Ovary (tissue), 10 donors: ENCODE measurements at places on chromosomes 6 and 20. TPM values are rescaled to one million over a fixed set of nuclear protein-coding genes. Genes with fewer than 3 reads are reported as not detected.

DNA sequence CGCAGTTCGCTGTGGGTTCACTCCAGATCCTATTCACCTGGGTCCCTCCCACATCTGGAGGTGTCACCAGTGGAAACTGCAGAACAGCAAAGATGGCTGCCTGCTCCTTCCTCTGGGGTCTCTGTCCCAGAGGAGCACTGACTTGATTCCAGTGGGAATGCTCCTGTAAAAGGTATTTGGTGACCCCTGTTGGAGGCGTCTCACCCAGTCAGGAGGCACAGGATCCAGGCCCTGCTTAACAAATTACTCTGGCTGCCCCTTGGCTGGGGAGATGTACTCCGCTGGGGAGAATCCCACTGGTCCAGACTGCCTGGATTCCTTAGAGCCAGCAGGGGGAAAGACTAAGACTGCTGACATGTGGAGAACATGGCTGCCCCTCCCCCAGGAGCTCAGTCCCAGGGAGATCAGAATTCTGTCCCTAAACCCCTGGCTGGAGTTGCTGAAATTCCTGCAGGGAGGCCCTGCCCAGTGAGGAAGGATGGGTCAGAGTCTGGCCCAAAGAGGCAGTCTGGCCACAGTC is 483.0 kb downstream of the CBLN4 start:
- DNase-seq, result no peak

- no peak for DNase-seq
Observed at GRCh38 chr20:23188377-23189169, 102.4 kb upstream of the CD93 start.

DNA sequence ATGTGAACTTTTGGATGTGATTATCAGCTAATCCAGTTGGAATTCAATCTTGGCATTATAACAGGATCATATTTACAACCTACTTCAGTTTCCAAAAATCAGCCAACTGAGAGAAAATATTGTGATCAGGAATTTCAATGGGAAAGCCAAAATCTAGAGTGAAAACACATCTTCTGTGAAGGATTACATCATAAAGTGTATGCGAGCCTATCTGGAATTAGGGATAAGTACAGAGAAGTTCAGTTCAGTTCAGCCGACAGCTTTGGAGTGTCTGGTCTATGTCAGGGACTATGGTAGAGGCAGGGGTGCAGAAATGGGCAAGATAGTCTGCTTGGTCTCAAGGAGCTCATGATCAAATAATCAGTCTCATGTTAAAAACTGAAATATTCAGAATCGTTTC is 12.3 kb upstream of the PRIM2 start:
- no peak for DNase-seq

- DNase-seq, result no peak
Observed at GRCh38 chr6:91303326-91303725, 716.5 kb upstream of the MAP3K7 start.

DNA sequence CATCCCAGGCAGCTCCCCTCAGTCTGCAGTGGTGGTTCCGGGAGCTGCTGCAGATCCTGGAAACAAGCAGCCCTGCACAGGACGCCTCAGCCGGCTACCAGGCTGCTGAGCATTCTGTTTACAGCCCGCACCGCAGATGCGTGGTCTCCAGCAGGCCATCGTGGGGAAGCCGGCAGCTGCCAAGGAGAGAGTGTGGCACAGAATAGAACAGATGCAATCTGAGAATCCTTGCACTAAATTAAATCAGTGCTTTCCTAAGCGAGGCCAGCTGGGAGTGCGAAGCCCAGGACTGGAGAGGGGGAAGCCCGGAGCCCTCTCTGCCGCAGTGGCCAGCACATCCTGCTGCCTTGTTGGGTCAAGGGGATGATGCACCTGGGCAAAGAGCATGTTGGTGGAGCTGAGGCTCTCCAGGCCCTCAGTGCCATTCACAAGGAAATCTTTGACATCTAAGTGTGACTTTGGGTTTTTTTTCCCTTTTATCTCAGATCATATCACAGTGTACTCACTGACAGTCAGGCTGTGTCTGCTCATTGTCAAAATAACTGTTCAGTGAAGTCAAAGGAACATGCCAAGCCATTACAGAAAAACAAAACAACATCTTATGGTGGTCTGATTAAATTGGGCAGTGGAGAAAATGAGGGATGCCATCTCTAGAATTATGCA is 118.1 kb downstream of the SYNDIG1 start:
- no peak for DNase-seq

DNA sequence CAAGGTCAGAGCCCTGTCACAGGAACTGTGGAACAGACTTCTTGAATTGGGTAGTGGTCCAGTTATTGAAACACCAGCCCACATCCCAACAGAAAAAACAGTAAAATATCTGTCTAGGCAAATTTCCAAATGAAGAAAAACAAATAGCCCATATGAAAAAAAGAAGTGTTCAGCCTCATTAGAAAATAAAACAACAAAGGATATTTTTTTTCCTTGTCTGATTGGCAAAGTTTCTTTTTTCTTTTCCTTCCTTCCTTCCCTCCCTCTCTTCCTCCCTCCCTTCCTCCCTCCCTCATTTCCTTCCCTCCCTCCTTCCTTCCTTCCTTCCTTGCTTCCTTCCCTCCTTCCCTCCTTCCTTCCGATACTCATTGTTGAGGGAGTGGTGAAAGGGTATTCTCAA is 20.6 kb upstream of the RIMS4 start:
- DNase-seq, result no peak

GRCh38 chr20:62132421-62132820 is 10.1 kb downstream of the LSM14B start:
- DNase-seq, result no peak

DNA sequence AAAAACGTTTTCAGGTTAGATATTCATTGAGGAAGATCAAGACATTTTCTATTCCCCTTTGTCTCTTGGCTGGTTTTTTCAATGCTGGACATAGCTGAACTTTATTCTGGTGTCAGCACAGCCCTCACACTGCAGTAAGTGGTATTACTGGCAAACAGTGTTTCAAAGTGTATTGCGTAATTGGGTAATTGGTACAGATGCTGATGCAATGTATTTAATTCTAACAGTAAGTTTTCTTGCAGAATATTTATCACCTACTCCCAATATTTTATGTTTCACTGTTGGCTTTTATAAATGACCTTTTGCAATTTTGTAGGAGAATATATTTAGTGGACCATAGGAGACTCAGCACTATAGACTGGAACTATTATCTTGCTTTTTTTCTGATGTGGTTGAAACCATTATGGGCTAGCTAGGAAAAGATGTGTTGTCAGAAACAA is 287.6 kb upstream of the SOX4 start:
- no peak for DNase-seq

- no peak for DNase-seq
Observed at GRCh38 chr20:51446230-51446629, 96.3 kb downstream of the NFATC2 start.

- DNase-seq, result no peak
Observed at GRCh38 chr6:35079311-35080000, 61.7 kb downstream of the TCP11 start.

- DNase-seq, result no peak
Observed at GRCh38 chr6:168794491-168794890, 353.5 kb downstream of the SMOC2 start.

- no peak for DNase-seq
Observed at GRCh38 chr20:13295637-13296036, 74.6 kb downstream of the ISM1 start.

- DNase-seq, result no peak
Observed at GRCh38 chr20:60038400-60039008, 80.3 kb downstream of the CDH26 start.

DNA sequence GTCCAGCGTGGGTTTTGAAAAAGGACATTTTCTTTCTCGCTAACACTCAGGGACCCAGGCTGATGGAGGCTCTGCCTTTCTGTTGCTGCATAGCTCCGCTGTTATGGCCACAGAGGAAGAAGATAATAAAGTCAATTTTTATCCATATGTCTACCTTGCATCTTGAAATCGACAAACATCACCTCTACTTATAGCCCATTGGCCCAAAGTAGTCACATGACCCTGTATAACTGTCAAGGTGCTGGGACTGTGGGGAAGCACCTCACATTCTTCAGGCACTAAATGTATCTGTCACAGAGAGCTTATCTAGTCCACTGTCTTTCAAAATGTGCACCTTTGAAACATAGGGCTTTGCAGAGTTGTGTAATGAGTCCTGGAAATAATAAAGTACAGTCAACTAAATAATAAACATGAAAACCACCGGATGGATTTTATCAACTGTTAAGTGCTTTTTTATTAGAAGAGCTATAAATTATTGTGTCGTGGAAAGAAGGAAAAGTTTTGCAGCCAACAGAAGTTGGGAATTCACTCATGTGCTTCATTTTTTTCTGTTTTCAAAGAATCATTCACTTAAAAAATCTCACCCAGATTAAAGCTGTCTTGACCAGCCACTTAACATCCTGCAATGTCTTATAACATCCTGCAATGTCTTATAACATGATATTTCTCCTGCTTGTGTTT is 47.7 kb upstream of the RCAN2 start:
- no peak for DNase-seq

DNA sequence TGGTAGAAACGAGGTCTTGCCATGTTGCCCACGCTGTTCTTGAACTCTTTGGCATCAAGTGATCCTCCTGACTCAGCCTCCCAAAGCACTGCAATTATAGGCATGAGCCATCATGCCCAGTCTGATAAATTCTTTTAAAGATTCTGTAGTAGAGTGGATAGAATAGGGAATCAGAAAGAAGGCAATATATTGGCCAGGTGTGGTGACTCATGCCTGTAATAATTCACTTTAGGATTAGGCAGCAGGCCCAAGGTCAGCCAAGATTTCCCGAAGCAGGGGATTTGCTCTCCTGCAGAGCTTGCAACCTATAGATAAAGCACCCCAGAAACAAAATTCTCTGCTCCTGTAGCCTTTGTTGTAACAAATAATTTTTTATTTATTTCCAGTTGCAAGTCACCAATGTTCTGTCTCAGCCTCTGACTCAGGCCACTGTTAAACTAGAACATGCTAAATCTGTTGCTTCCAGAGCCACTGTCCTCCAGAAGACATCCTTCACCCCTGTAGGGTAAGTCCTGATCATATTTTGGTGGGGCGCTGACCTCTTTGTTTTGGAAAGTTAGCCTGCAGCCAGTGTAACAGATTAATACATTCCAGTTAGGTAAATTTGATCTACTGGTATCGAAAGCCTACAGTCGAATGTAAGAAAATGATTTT is 30.4 kb upstream of the MROH8 start:
- DNase-seq, result no peak

DNA sequence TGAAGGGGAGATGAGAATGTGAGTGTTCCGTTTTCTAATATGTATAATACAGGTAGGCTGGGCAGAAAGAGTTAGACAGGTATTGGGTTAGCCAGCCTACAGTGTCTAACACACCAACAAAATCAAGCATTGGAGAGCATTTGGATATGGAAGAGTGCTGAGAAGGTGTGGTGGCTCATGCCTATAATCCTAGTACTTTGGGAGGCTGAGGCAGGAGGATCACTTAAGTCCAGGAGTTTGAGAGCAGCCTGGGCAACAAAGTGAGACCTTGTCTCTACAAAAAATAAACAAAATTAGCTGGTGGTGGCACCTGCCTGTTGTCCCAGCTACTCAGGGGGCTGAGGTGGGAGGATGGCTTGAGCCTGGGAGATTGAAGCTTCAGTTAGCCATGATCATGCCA is 38.6 kb upstream of the SLC23A2 start:
- no peak for DNase-seq

DNA sequence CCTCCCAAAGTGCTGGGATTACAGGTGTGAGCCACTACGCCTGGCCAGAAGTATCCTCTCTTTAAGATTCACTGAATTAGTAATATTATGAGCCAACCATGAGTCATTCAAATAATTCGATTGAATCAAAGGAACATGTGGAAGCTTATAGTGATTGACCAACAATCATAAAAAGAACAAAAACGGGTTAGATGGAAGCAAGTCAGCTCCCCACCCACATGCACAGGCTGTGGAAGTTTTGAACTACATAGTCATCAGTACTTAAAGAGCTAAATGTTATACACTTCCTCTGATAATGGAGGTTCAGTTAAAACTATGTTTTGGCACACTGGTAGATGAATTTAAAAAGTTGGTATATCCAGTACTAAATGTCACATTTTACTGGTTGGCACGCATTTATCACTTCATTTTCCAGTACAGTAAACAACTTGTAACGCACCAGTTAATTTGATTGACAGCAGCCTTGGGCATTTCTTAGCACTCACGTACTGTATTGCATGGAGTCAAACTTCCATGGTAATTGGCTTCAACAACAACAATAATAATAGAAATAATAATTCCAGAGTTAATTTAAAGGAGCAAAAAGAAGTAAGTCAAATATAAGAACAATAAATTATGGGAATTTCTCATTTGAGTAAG is 1107.3 kb upstream of the MAP3K7 start:
- DNase-seq, result no peak

DNA sequence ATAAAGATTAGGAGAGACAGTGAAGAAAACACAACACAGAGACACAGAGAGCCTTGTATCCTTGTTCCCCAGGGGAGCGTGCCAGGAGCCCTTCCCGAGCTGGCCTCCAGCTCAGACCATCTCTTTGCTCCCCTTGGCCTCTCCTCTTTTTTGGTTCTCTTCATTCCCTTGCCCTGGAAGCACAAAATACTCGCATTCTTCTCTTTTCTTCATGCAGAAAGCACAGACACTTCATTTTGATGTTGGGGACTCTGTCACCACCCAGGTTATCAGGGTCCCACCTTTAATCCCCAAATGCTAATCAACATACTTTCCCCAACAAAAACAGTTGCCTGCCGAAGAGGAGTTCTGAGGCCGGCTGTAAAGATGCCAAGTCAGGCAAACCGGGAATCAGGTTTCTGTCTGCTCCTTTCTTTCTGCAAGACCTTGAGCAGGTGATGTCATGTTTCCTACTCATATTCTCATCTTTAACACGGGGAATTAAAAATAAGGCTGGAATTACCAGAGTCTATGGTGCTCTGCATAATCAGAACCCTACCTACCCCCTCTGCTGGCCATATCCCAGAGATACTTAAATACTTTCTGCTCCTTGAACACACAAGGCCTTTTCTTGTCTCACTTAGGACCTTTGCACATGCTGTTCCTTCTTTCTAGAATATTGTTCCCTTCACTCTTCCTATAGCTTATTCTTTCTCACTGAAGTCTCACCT is 21.7 kb downstream of the TGM6 start:
- no peak for DNase-seq

DNA sequence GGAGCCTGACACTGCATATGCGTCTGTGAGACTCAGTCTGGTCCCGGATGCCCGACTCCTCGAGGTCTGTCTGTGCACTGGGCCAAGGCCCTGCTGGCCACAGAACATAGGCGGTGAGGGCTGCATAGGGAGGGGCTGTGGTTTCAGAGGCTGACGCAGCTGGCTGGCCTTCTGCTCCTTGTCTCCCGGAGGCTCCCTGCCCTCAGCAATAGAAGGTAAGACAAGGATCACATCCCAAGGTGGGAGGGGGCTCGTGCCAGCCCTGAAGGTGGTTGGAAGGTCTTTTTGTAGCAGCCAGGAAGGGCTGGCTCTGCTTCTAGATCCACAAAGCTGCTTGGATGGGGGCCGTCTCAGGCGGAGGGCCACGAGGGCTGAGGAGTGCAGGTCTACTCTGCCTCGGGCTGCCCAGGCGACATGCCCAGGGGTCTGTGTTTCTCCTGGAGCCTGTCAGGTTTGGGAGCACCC is 239.8 kb upstream of the SULF2 start:
- DNase-seq, result peak; percentile 89

The DHX35 gene
- 12.4 TPM for total RNA-seq

The PRSS16 gene
- 3.3 TPM for total RNA-seq

The BMP2 gene
- 9.7 TPM for total RNA-seq

The MAFB gene
- total RNA-seq, result 7.9 TPM

The DNMT3B gene
- 1.2 TPM for total RNA-seq

The CARMIL1 gene
- 18.4 TPM for total RNA-seq

The BMP7 gene
- total RNA-seq, result 5.6 TPM

The YIPF3 gene
- total RNA-seq, result 78.3 TPM

The ASCC3 gene
- total RNA-seq, result 34.2 TPM

The PSORS1C1 gene
- 2.1 TPM for total RNA-seq

The RPP21 gene
- 31.0 TPM for total RNA-seq

The WFDC12 gene
- not detected for total RNA-seq

The COL11A2 gene
- 1.2 TPM for total RNA-seq
